ENCODE measurements at places on chromosomes 5 and 9.

GRCh38 chr5:39187831-39188731, 31.3 kb downstream of the FYB1 start:
- no peak for DNase-seq

- no peak for DNase-seq
Observed at GRCh38 chr5:137278476-137278875, 220.7 kb downstream of the SPOCK1 start.

GRCh38 chr5:159052401-159053011, 47.2 kb downstream of the EBF1 start:
- DNase-seq = no peak

GRCh38 chr9:7328453-7328852, 471.1 kb downstream of the DMAC1 start:
- no peak for DNase-seq

GRCh38 chr9:36191290-36191645, 547 bp downstream of the CLTA start:
- peak; percentile 19 for DNase-seq

- DNase-seq = no peak
Observed at GRCh38 chr5:66122379-66123034, 21.6 kb upstream of the SREK1 start.

DNA sequence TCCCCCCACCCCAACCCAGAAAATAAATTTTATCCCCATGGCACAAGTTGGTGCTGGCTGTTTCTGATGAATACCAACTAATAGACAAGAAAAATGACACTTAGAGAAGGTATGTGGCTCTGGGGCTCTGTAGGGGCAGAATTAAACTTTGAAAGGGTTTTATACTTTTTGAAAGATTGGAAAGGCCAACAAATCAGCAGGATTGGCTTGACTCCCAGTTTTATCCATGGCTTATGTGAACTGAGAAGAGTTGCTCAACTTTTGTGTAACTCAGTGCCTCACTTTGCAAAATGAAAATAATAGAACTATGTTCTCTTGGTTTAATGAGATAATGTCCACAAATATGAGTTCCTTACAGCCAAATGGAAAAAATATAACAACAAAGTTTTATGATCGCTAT, 288.9 kb upstream of the KIF2A start:
- no peak for DNase-seq

- DNase-seq = no peak
Observed at GRCh38 chr5:151569132-151570046, 21.7 kb downstream of the FAT2 start.

GRCh38 chr5:158429564-158429963, 570.6 kb upstream of the CLINT1 start:
- no peak for DNase-seq

- no peak for DNase-seq
Observed at GRCh38 chr5:15596936-15597335, 97.0 kb downstream of the FBXL7 start.

- DNase-seq = no peak
Observed at GRCh38 chr5:128491291-128491690, 46.8 kb downstream of the FBN2 start.

DNA sequence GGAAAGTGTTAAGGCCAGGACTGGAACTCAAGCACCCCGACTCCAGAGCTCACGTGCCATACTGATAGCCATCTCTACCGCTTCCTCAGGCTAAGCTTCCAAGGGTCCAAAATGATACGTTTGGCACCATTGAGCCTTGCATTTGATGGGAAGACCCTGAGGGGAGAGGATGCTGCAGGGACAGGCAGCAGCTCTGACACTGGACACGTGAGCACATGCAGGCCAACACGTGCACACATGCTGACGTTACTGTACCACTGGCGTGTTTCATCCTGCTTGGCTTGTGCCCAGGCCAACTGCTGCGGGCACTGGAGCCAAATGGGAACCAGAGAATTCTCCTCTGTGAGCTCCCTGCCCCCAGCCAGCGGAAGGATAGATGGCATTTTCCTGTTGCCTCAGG, 5.2 kb downstream of the FAT2 start:
- DNase-seq = no peak

- DNase-seq = no peak
Observed at GRCh38 chr5:560792-561166, 36.5 kb upstream of the SLC9A3 start.

DNA sequence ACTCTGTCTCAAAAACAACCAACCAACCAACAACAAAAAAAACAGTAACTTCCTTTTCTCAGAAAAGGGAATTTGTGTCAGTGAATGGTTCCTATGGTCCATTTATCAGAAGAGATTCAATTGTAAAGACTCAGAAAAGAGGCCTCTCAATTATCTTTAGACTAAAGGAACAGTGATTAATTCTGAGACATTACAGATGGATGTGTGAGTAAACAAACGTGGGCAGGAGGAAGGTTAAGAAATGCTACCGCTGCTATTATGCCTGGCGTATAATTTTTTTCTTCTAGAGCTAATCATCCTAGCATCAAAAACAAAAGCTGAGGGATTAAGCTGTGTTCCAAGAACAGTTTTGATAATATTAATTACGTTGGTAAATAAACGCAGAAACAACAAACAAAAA, 52.9 kb upstream of the JMY start:
- no peak for DNase-seq

DNA sequence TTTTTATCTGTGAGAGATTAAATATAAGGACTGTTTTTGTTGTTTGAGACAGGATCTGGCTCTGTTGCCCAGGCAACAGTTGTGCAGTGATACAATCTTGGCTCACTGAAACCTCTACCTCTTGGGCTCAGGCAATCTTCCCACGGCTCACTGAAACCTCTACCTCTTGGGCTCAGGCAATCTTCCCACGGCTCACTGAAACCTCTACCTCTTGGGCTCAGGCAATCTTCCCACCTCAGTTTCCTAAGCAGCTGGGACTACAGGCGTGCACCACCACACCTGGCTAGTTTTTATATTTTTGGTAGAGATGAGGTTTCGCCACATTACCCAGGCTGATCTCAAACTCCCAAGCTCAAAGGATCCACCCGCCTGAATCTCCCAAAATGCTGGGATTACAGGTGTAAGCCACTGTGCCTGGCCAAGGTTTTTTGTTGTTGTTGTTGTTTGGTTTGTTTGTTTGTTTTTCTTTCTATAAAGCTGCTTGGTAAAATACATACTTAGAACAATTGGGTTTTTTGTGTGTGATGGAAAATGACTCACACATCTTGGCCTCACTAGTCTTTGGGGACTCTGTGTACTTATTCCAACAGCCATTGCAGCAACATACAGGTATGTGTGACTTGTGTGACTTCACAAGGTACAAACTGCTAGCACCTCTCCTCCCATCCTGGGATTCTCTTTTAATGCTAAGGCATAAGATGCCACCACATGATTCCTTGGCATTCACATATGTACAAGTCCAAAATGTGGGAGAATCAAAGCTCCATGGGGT, 36.5 kb upstream of the RASA1 start:
- no peak for DNase-seq

GRCh38 chr9:125843646-125844045, 96.5 kb downstream of the PBX3 start:
- DNase-seq = no peak

- no peak for DNase-seq
Observed at GRCh38 chr5:176810687-176811501, 535 bp downstream of the UNC5A start.

- no peak for DNase-seq
Observed at GRCh38 chr9:128020692-128021091, 39.9 kb upstream of the EEIG1 start.

DNA sequence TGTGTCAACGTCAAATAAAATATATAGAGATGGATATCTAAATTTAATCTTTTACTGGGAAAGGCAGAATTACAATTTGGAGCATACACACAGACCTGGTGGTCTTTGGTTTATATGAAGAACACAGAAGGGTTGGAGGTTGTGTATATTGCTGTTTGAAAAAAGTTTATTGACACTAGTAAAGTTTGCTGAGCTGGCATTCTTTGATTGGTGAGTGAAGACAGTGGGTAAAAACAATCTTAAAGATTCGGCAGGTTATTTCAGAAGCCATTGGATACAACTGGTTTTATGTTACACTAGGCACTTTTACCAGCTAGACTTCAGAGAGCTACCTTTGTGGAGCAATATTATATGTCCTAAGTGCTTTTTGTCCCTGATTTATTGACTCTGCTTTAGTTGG, 27.2 kb downstream of the IZUMO3 start:
- DNase-seq = no peak

DNA sequence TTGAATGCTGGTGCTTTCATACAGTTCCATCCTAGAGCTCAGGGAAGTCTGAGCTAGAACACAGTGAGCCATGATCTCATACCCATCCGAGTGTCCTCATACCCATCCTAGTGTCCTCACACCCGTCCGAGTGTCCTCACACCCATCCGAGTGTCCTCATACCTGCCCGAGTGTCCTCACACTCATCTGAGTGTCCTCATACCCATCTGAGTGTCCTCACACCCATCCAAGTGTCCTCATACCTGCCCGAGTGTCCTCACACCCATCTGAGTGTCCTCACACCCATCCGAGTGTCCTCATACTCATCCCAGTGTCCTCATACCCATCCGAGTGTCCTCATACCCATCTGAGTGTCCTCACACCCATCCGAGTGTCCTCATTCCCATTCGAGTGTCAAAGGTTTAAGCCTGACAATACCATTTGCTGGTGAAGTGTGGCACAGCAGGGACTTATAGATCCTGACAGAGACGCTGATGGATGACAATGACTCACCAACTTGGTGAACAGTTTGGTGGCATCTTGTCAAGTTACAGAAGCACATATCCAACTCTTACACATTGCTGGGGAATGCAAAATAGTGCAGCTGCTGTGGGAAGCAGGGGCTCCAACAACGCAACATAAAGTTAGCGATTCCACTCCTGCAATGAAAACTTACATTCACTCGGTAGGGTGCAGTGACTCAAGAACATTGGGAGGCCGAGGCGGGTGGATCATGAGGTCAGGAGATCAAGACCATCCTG, 77.0 kb upstream of the COL5A1 start:
- no peak for DNase-seq

GRCh38 chr5:78666041-78666444, 17.5 kb upstream of the LHFPL2 start:
- no peak for DNase-seq

DNA sequence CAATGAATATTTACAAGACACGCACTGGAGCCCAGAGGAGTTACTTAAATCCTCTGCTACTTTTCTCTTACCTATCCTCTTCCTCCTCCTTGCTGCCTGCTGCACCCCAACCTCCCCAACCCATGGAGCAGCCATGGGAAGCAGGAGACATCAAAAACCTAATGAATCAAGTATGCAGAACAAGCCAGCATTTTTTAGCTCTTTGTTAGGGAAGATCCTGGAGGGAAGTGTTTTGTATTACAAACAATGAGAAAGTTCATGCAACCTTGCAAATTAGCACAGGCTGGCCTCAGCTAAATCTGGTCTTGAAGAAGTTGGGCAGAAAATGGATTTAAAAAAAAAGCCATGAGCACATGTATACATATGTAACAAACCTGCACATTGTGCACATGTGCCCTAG, 498.8 kb downstream of the KIF4B start:
- no peak for DNase-seq

GRCh38 chr5:173507171-173507570, 109.3 kb downstream of the BOD1 start:
- no peak for DNase-seq

GRCh38 chr9:127874301-127875221, 2.9 kb downstream of the AK1 start:
- no peak for DNase-seq

GRCh38 chr5:134215757-134216156, 10.1 kb downstream of the PPP2CA start:
- DNase-seq = no peak

DNA sequence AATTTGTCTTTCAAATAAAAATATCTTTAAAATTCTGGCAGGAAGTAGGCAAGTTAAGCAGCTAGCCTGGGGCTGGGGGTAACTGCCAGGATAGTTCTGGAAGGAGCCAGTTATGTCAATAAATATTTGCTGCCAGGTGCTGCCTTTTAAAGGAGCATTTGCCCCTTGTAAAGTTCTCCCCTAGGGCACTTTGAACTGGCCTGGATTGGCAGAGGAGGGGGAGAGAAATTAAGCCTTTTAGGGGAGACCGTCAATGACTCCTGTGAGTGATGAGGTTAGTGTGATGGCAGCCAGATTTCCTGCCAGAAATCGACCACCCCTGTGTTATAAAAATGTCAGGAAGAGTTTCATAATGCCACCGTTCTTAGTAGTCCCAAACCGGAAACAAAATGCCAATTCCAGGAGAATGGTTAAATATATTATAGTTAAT, 89.8 kb upstream of the ELL2 start:
- no peak for DNase-seq
